A549 treated with DMSO at 1 μM for 4 hours (cell line): ENCODE measurements at places on chromosomes 13 and 19. TPM values are rescaled to one million over a fixed set of nuclear protein-coding genes. Genes with fewer than 3 reads are reported as not detected.

Gene ZNF582
- 0.37 to 1.7 TPM (median 1.3 TPM) in 5 replicates for total RNA-seq

Gene ZNF749
- 15.2 to 17.6 TPM (median 16.7 TPM) in 5 replicates for total RNA-seq

Gene ZNF700
- 0.19 to 0.33 TPM (median 0.30 TPM) in 5 replicates for total RNA-seq

Gene KANK3
- 2.7 to 4.5 TPM (median 3.2 TPM) in 5 replicates for total RNA-seq

Gene ICAM1
- 3.9 to 7.0 TPM (median 5.1 TPM) in 5 replicates for total RNA-seq

Gene ADGRE3
- total RNA-seq = not detected in 5 replicates

Gene ZNF134
- 6.6 to 9.0 TPM (median 8.3 TPM) in 5 replicates for total RNA-seq

Gene RAB8A
- 41.0 to 61.3 TPM (median 44.4 TPM) in 5 replicates for total RNA-seq

Gene NCR1
- total RNA-seq = not detected in 5 replicates

Gene ONECUT3
- total RNA-seq = 0.01 TPM in 1 of 5 replicates, not detected in the others

Gene RGL3
- total RNA-seq = 0.67 to 2.7 TPM (median 2.0 TPM) in 5 replicates

Gene SERTAD1
- 28.4 to 43.3 TPM (median 31.7 TPM) in 5 replicates for total RNA-seq

Gene GPR18
- total RNA-seq = not detected in 5 replicates

Gene SIGLEC14
- total RNA-seq = 0.06 to 0.07 TPM in 2 of 5 replicates, not detected in the others

Gene TRAPPC6A
- total RNA-seq = 34.8 to 41.6 TPM (median 37.2 TPM) in 5 replicates

Gene RNF225
- total RNA-seq = 0.13 to 0.22 TPM in 2 of 5 replicates, not detected in the others

Gene TUBB4A
- 5.2 to 6.6 TPM (median 5.9 TPM) in 5 replicates for total RNA-seq

Gene CEACAM16
- 0.09 to 0.19 TPM (median 0.13 TPM) in 4 of 5 replicates, not detected in the other for total RNA-seq

Gene NR2F6
- 23.3 to 58.5 TPM (median 49.9 TPM) in 5 replicates for total RNA-seq

Gene APOC1
- 109 to 128 TPM (median 117 TPM) in 5 replicates for total RNA-seq

Gene LRP3
- total RNA-seq = 36.5 to 60.5 TPM (median 53.6 TPM) in 5 replicates

Gene ODAD3
- 0.80 to 1.7 TPM (median 1.1 TPM) in 5 replicates for total RNA-seq

Gene PRODH2
- 0.27 to 0.66 TPM (median 0.41 TPM) in 4 of 5 replicates, not detected in the other for total RNA-seq

Gene AMH
- total RNA-seq = 9.5 to 25.2 TPM (median 16.0 TPM) in 5 replicates

Gene ZNF837
- total RNA-seq = 1.1 to 1.5 TPM (median 1.2 TPM) in 5 replicates

Gene STK11
- 31.5 to 40.8 TPM (median 39.5 TPM) in 5 replicates for total RNA-seq

Gene BICRA
- total RNA-seq = 12.5 to 17.2 TPM (median 12.7 TPM) in 5 replicates

Gene CAMSAP3
- 2.5 to 4.6 TPM (median 4.1 TPM) in 5 replicates for total RNA-seq

Gene DCT
- not detected in 5 replicates for total RNA-seq

Gene TBC1D4
- 16.1 to 21.7 TPM (median 19.7 TPM) in 5 replicates for total RNA-seq

Gene GFY
- total RNA-seq = 0.07 to 0.22 TPM (median 0.18 TPM) in 4 of 5 replicates, not detected in the other

Gene KIR3DL2
- total RNA-seq = not detected in 5 replicates

Gene TMIGD2
- total RNA-seq = not detected in 5 replicates

Gene SIGLEC12
- total RNA-seq = not detected in 5 replicates

Gene ZNF729
- total RNA-seq = not detected in 5 replicates

Gene NKPD1
- 0.04 to 0.09 TPM (median 0.05 TPM) in 5 replicates for total RNA-seq

Gene ZNF681
- 0.02 to 0.13 TPM in 2 of 5 replicates, not detected in the others for total RNA-seq

Gene FCAR
- not detected in 5 replicates for total RNA-seq

Gene PLPPR2
- total RNA-seq = 8.3 to 11.2 TPM (median 10.5 TPM) in 5 replicates

Gene SYNGR4
- total RNA-seq = 2.0 to 3.6 TPM (median 2.4 TPM) in 5 replicates

Gene CEACAM7
- total RNA-seq = 0.05 to 0.08 TPM in 2 of 5 replicates, not detected in the others

Gene ZSWIM9
- 6.5 to 7.7 TPM (median 6.7 TPM) in 5 replicates for total RNA-seq

Gene RFPL4A
- 0.13 to 0.63 TPM (median 0.53 TPM) in 5 replicates for total RNA-seq

Gene EFNA2
- 1.1 to 2.1 TPM (median 1.4 TPM) in 5 replicates for total RNA-seq

Gene SERPINE3
- 0.09 TPM in 1 of 5 replicates, not detected in the others for total RNA-seq

Gene TLE5
- total RNA-seq = 189 to 253 TPM (median 225 TPM) in 5 replicates

Gene ATXN8OS
- not detected in 5 replicates for total RNA-seq

Gene RNF113B
- not detected in 5 replicates for total RNA-seq

Gene MBD3L2
- not detected in 5 replicates for total RNA-seq

Gene SH2D3A
- total RNA-seq = 12.9 to 14.9 TPM (median 13.3 TPM) in 5 replicates

Gene CPB2
- not detected in 5 replicates for total RNA-seq
